ENCODE measurements at places on chromosomes 5 and 9.
A peak's percentile ranks its signal among the peaks of the same experiment; 100 is the strongest.

DNA sequence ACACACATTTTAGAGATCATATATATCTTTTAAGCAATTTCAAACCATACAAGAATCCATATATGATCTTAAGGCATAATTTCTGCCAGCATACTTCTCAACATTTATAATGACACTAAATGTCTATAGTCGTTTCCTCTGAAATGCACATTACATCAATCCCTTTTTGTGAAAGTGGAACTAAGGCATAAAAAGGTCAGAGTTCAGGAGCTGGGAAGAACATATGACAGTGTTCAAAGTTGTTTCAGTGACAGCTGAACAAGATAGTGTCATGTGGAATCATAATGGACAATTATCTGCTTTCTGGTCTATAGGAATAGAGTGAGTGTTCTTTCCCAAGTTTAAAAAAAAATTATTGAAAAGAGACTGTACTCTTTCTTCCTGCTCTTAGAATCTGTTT, 2.4 kb upstream of the MOB3B start:
- DNase-seq = no peak

DNA sequence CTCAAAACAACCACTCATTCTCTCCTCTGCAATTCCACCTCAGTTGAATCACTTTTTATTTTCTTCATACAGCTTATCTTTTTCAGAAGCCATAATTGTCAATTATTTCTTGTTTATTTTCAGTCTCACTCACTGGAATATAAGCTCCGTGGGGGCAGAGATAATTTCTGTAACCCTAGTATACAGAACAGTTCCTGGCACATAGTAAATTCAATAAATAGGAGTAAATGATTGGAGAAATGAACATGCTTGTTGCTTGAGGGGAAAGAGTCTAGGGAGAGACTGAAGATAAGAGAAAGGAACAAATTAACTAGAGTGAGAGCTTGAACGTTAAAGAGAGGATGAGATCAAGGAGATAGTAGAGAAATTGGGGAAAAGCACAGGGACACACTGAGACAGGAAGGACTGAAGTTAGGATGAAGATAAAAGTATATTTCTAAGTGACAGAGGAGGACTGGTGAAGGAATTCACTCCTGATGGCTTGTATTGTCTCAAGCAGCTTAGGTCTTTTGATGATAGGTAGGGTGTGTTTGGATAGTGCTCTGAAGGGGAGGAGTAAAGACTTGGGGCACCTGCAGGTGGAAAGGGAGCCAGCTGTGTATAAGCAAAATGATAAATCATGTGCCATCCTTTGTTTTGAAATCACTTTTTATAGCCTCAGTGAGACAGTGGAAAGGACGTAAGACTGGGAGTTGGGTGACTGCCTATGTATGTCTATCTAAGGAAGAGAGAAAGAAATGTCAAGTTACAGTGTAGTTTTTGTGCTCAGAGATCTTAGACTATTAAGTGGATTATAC, 2.2 kb downstream of the NAA35 start:
- DNase-seq = no peak

DNA sequence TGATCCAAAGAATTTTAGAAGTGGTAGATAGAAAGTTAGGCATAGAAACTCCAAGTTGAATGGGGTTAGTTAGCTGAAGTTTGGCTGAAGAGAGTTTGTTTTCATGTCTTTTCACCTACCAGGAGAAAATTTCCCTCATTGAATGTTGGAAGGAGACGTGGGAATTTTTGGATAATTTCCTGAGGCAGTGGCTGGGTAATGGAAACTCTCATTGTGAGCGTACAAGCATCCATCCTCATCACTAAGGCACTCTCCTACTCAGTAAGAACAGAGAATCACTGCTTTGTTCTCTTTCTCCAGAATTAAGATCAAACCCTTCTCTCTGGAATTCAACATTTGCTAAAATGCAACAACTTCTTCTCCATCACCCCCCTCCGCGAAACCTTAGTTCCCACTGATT, 179.7 kb downstream of the PALM2AKAP2 start:
- no peak for DNase-seq

DNA sequence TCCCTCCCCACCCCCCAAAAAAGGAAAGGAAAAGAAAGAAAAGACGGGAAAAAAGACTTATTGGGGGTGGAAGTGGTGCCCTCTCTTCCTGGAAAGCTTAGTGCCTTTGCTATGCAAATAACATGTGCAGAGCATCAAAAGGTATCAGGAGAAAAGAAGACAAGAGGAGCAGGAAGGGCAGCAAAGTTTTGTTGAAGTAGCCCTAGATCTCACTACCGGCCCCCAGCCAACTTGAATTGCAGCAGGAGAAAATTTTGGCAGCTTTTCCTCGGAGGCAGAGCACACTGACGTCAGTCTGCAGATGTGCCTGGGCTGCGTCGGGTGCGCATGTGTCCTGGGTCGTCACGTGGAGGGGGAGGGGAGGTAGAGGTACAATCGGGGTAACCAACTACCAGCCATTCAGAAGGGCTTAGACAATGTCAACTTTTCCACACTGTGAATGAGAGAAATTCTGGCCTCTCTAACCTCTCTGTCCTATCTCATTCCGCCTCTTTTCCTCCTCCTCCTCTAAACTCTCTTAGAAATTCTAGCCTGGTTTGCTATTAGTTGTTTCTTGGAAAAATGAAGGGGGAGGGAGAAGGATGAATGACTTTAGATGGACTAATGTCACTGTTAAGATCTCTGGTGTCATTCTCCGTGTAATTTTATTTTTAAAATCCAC, at the start of gene ADAMTS6:
Gene ADAMTS6 (minus strand): TSS at position 286 of the 661 bp plus-strand sequence. CDS start 8,247 bp downstream, outside the sequence.
- DNase-seq = peak; percentile 67

- no peak for DNase-seq
Observed at GRCh38 chr5:156971848-156972525, 9.0 kb upstream of the TIMD4 start.

DNA sequence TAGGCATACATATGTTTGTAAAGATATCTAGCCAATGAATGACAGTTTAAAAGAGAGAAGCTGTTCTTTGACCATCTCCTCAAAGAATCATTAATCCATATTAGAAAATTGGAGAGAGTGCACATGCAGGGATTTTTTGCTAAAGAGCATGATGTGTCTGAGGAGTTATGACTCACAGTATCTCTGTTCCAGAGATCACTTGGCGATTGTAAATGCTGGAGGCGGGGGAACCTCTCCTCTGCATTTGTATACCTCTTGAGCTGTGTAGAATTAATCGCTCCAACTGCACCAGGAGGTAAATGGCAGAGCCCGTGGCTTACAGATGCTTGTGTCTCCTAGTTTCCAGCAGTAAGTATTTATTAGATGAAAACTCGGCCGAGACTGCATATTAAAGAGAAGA, 3.6 kb upstream of the SPATA31D1 start:
- DNase-seq = no peak

- no peak for DNase-seq
Observed at GRCh38 chr5:43000111-43000840, 39.8 kb downstream of the ANXA2R start.

GRCh38 chr5:17317473-17317872, 100.0 kb downstream of the BASP1 start:
- DNase-seq = no peak

DNA sequence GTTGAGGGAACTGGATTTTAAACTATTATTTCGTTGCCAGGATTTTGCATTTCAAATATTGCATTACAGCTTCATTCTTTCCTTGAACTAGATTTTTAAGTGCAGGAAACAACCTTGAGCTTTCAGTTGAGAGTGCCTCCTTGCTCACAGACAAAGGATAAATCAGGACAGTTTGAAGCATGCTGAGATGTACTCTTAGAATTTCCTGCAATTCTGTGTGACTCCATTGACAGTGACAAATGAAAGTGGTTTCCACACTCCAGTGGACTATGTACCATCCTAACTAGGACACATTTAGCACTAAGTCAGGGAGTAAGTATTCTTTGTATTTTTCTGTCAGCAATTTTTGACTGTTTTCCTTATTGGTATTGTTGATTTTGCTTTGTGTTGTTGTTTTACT, 100.0 kb upstream of the PLCXD3 start:
- DNase-seq = no peak

DNA sequence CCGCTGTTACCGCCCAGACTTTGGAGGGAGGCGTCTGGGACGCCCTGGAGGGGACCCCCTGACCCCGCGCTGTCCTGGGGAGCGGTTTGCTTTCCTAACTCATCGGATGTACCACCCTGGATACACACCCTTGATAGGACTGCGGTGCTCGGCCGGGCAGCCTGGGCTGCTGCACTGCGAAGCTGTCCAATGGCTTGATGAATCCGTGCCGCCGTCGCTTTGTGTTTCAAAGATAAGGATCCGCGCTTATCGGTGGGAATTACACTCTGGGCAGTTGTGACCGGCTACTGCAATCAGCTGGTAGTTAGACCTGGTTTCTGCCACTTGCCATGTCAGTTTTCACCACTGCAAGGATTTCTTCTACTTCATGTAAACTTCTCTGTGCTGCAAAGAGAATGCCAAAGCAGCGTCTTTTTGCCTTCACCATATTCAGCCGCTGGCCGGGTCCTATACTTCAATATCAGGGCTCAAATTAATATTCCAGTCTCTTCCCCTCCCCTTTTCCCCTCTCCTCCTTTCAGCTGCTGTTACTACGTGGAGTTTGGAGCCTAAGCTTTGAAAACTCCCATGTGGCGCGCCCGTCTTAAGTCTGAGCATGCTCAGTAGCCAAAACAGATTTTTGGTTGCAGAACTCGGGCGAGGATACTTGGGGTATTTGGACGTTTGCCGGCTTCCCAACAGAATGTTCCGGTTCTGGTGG, 727 bp downstream of the SMAD5 start:
- no peak for DNase-seq

DNA sequence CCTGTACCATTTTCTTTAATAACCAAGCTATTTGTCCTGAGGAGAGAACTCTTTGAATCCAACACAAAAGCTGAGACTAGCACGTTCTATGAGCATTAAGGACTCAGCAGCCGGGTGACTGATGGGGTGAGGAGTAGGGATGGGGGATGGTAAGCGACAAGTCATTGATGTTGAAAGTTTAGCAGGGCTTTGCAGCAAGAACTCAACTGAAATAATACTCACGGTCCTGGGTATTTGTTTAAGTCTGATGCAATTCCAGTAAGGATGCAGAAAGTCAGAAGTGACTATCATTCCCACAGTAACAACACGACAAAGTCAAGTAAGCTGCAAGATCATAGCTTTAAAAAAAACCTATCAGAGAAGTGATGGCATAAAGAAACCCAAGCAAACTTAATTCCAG, 131.1 kb downstream of the ACTL7B start:
- no peak for DNase-seq

- DNase-seq = no peak
Observed at GRCh38 chr9:97364769-97365490, 47.0 kb upstream of the TDRD7 start.

DNA sequence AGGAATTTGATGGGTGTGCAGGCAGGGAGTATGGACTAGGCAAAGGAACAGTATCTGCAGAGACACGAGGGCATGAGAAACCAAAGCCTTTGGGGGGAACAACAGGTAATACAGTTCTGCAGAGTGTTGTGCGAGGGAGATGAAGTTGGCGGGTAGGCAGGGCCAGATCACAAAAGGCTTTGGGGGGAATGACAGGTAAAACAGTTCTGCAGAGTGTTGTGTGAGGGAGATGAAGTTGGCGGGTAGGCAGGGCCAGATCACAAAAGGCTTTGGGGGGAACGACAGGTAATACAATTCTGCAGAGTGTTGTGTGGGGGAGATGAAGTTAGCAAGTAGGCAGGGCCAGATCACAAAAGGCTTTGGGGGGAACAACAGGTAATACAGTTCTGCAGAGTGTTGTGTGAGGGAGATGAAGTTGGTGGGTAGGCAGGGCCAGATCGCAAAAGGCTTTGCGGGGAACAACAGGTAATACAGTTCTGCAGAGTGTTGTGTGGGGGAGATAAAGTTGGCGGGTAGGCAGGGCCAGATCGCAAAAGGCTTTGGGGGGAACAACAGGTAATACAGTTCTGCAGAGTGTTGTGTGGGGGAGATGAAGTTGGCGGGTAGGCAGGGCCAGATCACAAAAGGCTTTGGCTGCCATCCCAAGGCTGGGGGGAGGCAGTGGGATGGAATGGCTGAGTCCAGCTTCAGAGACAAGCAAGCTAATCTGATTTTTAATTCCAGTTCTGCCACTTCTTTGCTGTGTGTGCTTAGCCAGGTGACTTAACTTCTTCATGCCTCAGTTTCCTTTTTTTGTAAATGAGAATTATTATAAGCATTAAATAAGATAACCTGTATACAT, 33.0 kb downstream of the FRMPD1 start:
- no peak for DNase-seq

- DNase-seq = no peak
Observed at GRCh38 chr9:21549251-21549765, 67.2 kb upstream of the IFNE start.

DNA sequence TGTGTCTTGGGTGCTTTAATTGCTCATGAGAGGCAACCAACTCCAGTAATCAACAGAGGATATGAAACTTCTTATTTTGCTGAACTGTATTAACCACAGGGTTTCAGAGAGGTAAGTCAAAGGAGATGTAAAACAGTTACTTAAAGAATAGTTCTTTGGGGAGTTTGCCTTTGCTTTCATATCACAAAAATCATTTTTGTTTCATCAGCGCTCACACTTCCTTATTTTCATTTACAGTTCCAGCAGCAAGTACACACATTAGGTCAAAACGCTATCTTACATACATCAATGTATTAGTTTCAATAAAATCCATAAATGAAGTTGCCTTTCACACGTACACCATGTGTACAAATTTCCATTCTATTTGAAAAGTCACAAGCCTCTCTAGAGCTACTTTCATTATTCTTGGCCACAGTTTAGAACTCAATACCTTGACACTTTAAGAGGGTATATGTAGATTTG, 50.1 kb downstream of the ST8SIA4 start:
- DNase-seq = no peak

- DNase-seq = no peak
Observed at GRCh38 chr5:117077142-117077541, 502.5 kb upstream of the SEMA6A start.

DNA sequence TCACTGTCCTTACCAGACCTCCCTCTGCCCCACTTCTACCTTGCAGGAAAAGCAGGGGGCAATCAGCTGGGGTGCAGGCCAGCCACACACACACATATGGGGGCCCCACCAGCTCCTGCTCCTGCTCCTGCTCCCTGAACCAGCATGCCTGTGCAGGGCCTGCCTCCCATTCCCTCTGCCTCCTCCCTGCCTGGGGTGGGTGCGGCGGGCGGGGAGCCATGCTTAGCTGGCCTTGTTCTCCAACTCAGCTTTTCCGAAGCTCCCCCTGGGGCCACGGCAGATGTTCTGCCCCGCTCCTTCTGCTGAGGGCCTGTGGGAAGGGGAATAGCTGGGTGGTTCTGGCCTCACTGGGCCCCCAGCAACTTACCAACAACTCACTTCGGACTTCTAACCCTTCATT, 89.8 kb downstream of the ZNF354C start:
- no peak for DNase-seq

All from T follicular helper cell (primary cell).